ENCODE measurements at places on chromosomes 2 and 18.

DNA sequence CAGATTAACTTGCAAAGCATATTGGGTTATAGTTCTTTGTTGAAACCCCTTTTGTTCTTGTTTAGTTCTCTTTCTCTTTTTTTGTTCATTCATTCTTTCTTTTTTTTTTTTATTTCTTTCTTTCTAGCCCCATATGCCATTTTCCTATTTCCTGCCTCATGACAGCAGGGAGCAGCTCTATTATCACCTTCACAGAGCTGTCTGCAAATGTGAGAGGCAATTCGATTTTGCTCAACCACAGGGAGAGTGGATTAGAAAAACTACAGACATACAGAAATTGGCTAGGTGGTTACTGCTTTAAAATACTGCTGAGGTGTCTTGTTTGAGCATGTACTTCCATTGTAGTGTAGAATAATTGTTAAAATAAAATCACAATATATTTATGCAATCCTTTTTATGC, 44.2 kb upstream of the TBR1 start:
- DNase-seq, result no peak

DNA sequence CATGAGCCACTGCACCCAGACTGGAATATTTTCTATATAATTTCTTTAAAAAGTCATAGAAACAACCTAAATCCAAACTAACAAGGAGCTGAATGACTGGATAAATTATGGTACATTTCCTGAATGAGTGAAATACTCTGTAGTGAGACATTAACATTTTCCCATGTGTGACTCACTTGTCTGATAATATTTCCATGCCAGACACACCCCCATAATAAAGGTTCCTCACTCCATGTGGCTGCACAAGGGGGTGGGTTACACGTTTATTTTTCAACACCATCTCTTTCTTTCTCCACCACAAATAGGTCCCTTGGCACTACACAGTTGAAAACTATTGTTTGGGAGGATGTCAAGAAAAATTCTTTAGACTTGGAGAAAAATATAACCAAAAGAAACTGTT, 266.3 kb upstream of the LYPD1 start:
- no peak for DNase-seq

DNA sequence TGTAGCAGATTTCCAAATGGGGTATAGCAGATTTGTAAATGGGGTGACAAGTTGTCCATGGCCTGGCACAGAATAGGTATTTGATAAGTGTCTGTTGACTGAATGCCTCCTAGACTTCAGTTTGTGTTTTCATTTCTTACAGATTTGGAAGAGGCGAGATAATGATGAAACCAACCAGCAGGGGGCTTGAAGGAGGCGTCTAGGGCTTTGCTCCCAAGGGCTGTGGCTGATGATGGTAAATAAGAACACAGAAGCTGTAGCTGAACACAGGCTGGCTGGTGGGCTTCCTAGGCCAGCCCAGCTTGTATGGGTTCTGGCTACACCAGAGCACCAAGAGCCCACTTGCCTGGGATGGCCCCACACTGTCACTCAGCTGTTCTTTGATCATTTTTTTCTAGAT, 19.4 kb downstream of the SFTPB start:
- no peak for DNase-seq

DNA sequence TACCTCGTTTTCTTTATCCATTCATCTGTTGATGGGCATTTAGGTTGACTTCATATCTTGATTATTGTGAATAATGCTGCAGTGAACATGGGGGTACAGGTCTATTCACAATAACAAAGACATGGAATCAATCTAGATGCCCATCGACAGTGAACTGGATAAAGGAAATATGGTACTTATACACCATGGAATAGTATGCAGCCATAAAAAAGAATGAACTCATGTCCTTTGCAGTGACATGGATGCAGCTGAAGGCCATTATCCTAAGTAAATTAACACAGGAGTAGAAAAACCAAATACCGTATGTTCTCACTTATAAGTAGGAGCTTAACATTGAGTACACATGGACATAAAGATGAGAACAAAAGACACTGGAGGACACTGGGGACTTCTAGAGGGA, 111.6 kb downstream of the LAMA3 start:
- no peak for DNase-seq

- DNase-seq, result no peak
These were observed 5.5 kb upstream of the CCDC74A start for GRCh38 chr2:131521961-131522781.

GRCh38 chr2:172877826-172878225, 142.2 kb downstream of the RAPGEF4 start:
- no peak for DNase-seq
